BJ (cell line): ENCODE measurements at places on chromosomes 1 and 21.

- DNase-seq = no peak
These were observed 37.1 kb upstream of the SERPINC1 start for GRCh38 chr1:173954179-173954578.

GRCh38 chr1:182974506-182975191 lies 21.7 kb upstream of the SHCBP1L start:
- no peak for DNase-seq

DNA sequence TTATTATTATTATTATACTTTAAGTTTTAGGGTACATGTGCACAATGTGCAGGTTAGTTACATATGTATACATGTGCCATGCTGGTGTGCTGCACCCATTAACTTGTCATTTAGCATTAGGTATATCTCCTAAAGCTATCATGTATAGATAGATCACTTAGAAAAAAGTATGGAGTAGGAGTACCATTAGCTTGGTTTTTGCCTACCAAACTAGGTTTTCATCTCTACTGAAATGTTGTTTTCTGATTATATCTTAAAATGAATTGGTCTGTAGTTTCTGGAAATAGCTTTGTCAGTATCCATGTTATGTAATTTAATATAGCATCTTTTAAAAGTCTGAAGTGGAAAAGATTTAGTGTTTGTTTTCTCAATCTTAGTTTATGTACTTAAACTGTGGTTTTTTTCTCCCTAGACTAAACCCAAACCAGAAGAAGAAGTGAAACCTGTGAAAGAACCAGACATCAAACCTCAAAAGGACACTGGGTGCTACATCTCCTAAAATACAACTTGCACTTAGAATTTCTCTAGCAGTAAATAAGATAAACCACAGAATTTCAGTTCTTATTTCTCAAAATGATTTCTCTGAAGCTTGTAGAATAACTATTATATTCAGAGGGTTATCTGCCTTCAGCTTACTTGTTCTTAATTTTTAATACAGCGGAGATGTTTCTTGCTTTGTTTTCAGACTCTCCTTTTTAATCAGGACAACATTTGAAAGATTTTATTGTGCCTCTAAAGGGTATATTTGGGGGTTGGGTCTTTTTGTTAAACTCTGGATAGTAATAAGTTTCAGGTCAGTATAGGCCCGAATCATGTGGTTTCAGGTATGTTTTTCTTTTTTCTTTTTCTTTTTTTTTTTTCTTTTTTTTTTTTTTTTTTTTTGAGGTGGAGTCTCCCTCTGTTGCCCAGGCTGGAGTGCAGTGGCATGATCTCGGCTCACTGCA lies 4.5 kb upstream of the FAM177B start:
- no peak for DNase-seq

DNA sequence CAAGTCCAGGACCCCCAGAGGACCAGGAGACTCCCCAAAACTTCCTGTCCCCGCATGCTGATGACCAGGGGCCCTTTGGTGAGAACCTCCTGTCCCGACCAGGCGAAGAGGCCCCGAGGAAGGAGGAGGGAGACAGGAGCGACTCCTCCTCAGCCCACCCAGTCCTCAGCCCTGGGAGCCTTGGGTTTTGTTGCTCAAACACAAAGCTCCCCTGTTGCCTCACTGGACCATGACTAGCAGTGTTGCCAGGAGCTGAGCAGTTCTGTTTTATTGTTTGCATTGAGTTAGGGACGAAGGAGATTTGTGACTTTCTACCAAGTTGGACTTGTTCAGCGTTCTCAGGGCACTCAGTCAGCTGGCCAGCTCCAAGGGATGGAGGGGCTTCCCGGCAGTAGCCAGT lies 10.0 kb downstream of the UMODL1 start:
- DNase-seq = no peak

GRCh38 chr1:228089519-228090380 lies 7.2 kb downstream of the ARF1 start:
- DNase-seq = no peak

GRCh38 chr1:197924516-197925123 lies 7.4 kb downstream of the LHX9 start:
- no peak for DNase-seq

DNA sequence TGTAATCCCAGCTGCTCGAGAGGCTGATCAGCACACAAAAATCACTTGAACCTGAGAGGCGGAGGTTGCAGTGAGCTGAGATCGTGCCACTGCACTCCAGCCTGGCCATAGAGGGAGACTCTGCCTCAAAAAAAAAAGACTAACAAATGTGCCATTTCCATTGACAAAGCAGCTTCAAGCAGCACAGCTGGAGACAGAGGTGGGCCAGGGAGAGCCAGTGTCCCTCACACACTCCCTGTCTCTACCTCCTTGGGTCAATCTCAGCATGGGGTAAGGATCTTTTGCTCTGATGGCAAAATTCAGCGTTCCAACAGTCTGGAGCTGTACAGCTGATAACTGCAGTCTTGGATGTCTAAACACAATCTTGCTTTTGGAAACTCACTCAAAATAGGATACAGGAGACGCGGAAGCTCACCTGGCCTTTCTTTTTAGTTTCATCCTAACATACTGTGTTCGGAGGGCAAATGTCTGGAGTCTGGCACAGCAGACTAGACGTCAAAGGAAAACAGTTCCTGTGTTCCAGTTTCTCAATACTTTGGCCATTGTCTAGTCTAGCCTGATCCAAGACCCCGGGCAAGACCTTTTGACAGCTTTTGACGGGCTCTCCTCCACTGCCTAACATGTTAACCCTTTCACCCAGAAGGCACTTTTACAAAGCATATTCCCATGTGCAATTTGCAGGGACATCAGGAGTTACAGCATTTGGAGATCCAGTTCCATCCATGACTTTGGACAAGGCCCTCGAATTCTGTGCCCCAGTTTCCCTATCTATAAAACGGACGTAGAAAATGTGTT lies 2.9 kb downstream of the RCC2 start:
- DNase-seq = no peak
